ENCODE measurements at places on chromosomes 5 and 9.

GRCh38 chr9:84808416-84808815 lies 138.9 kb downstream of the NTRK2 start:
- no peak for DNase-seq

- no peak for DNase-seq
Measured at GRCh38 chr5:67612961-67613360, 416.4 kb upstream of the CD180 start.

GRCh38 chr9:87425202-87425601 lies 72.5 kb upstream of the DAPK1 start:
- no peak for DNase-seq

DNA sequence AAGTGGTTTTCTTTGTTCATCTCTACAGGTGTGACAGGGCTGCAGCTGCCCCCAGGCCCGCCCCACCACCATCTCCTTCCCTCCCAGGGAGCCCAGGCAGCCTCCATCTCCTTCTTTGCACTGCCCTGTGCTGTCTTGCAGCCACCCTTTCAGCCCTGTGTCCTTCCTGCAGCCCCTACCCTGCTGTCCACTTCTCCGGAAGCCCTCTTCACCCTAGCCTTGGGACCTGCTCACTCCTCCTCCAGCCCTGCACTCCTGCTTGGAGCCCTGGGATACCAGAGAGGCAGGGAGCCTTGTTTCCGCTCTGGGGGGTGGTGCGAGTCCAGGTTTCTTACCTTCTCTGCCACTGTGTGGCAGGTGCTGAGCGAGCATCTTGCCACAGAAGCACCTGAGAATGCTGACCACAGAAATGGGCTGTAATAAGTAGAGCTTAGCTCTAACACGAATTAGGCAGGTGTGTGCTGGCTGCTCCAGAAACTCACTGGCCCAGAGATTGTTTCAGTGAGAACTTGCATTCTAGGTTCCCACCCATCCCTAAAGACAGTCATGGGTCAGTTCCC lies 51.3 kb upstream of the GADD45G start:
- DNase-seq: no peak

- DNase-seq: no peak
Measured at GRCh38 chr9:79638806-79639205, 67.0 kb downstream of the TLE4 start.

DNA sequence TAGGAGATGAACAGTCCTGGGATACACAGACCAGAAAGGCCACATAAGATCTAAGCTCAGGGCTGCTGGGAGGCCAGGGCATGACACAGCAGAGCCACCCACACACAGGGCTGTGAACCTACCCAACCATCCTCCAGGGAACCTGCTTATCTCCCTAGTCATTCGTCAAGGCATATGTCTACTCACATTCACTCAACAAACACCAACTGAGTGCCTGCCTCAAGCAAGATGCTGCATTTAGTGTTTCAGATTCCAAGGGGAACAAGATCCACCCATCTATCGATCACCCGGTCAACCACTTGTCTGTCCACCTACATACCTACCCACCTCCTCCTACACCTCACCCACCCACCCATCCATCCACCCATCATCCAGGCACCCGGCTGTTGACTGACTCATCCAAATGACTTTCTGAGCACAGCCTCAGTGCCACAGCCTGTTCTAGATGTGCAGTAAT lies 1.9 kb downstream of the DPM2 start:
- no peak for DNase-seq

DNA sequence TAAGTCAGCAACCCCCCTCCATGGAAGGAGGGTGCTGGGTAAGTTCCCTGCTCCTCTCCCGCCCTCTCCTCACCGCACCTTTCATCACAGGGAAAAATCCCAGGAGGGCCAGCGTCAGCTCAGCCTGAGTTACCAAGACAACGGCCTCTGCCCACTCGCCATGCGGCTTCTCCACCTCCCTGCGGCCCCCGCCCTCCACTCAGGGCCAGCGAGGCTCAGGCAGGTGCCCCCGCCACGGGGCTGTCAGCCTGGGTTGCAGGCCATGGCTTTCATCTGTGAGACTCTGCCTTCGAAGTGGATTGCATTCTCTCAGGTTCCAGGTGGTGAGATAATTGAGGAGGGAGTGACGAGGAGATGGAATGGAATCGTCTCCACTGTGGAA lies 27.2 kb upstream of the LAMC3 start:
- DNase-seq: no peak

DNA sequence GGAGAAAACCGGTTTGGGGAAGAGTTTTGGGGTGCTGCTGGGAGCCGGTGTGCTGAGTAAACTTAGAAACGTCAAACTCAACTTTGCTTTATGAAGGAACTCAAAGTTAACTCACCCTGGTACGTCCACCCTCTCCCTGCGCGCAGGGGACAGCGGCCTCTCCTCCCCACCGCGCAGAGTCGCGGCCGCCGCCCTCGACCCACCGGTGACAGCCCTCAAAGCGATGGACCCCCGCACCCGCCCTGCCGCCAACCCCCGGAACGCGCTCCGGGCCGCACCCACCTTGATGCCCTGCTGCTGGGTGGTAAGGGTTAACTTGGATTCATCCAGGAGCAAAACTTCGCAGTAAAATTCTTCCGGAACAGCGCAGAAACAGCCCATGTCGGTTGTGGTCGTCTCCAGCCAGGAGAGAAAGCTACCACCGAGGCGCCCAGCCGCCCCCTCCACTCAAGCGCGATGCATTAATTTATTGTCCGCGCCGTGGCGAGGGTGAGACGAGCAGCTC lies 366 bp downstream of the EPB41L4A start:
- no peak for DNase-seq

DNA sequence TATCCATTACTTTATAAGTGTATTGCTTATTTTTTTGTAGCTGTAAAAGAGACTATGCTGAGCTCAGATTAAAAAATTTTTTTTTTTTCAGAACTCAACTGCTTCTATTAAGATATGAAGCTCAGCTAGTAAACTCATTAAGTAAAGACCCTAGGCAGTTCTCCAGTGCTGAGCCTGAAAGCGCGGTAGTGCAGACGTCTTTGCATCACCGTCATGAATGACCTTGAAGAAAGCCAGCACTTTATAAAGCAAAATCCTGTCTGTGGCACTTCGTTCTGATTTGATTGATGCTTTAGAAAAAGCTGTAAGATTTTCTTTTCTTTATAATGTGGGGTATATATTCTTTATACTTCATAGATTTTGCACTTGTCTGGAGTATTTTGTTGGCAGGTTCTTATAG lies 105.7 kb downstream of the ATG10 start:
- no peak for DNase-seq

- DNase-seq: no peak
Measured at GRCh38 chr9:121182101-121182836, 19.4 kb downstream of the RAB14 start.
